ENCODE measurements at places on chromosomes 5 and 9. TPM values are rescaled to one million over a fixed set of nuclear protein-coding genes. Genes with fewer than 3 reads are reported as not detected.

The NAIF1 gene
- 9.0 TPM for total RNA-seq

The BARHL1 gene
- total RNA-seq: not detected

The BHMT2 gene
- total RNA-seq: 1.6 TPM

The PCDHB13 gene
- total RNA-seq: 0.30 TPM

The C8G gene
- 0.84 TPM for total RNA-seq

The SHC3 gene
- total RNA-seq: under 0.01 TPM

The CCDC192 gene
- not detected for total RNA-seq

The CDH10 gene
- total RNA-seq: under 0.01 TPM

The KCTD16 gene
- total RNA-seq: 0.05 TPM

The INSL4 gene
- total RNA-seq: not detected

The SUSD3 gene
- total RNA-seq: 0.10 TPM

The ESM1 gene
- total RNA-seq: 463 TPM

The TEK gene
- 79.5 TPM for total RNA-seq

The GDNF gene
- not detected for total RNA-seq

The THBS4 gene
- not detected for total RNA-seq

The FOXD4L3 gene
- total RNA-seq: not detected

All from mammary microvascular endothelial cell (primary cell).